ENCODE measurements at places on chromosomes 3 and 15.

DNA sequence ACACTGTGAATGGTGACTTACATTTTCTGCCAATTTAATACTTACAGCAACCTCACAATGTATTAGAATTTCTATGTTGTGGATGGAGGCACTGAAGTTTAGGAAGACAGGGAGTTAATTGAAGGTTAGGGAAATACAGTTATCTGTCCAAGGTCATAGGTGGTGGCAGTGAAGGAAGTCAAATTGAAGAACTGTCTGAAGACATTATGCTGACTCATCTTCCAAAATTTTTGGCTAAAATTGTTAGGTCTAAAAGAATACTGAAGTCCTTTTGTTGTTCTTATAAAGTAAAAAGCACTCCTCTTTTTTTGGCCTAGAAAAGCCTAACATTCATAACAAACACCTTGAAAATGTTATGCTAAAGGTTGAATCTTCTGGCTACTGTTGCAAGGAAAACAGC is 27.7 kb downstream of the EMC4 start:
- no peak for DNase-seq

DNA sequence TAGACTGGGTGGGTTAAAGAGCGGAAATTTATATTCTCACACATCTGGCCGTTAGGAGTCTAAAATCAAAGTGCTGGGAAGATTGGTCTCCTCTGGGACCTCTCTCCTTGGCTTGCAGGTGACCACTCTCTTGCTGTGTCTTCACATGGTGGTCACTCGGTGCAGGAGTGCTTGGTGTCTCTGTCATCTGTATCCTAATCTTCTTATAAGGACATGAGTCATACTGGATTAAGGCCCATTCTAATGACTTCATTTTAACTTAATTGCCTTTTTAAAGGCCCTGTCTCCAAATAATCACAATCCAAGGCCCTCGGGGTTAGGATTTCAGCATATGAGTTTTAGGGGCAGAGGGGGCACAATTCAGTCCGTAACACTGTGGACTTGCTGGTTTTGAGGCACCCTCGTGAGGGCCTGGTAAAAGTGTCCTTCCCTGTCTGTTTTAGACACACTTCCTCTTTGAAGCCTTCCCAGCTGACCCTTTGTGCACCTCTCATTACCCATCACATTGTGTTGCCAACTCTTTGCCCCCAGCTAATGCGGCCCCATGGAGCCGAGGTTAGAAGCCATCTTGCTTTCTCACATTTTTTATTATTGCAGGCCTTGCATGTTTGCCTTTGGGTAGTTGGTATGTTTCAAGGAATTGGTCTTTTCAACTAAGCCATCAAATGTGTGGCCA is 3.2 kb downstream of the XYLB start:
- no peak for DNase-seq

GRCh38 chr3:150306906-150307305 is 101.2 kb upstream of the TSC22D2 start:
- no peak for DNase-seq

GRCh38 chr3:124657138-124657537 is 73.1 kb upstream of the UMPS start:
- no peak for DNase-seq

DNA sequence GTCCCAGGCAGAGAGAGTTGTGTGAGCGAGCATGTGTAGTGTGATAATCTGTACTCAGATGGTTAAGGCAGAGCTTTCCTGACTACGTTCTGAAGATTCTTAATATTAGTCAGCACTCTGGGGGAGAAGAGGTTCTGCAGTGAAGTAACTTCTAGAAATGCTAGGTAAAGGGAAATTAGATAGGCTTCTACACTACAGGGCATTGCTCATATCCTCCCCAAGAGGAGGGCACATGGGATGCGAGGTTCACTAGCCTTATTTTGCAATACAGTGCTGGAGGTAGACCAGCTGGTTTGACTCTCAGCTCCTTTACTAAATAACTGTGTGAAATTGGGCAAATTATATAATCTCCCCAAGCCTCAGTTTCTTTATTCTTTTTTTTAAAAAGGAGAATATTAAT is 300.3 kb upstream of the PDZRN3 start:
- DNase-seq = no peak

DNA sequence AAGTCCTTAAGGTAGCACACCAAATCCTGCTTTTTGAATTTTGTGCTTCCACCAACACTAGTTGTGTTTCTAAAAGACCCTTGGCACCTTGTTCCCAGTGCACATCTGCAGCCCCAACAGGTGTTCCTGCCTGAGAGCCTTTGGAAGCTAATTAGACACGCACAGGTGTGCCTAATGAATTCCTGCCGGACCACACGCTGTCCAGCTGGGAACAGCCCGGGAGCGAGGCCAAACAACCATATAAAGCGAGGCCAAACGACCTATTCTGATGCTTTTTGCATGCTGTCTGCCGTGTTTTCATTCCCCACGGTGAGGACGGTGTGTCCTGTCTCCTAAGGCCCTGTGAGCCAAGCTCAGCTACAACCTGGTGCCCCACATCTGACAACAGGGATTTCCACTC is 99.5 kb downstream of the ATG7 start:
- DNase-seq = no peak

GRCh38 chr3:66997560-66998112 is 471 bp upstream of the KBTBD8 start:
- DNase-seq = no peak

DNA sequence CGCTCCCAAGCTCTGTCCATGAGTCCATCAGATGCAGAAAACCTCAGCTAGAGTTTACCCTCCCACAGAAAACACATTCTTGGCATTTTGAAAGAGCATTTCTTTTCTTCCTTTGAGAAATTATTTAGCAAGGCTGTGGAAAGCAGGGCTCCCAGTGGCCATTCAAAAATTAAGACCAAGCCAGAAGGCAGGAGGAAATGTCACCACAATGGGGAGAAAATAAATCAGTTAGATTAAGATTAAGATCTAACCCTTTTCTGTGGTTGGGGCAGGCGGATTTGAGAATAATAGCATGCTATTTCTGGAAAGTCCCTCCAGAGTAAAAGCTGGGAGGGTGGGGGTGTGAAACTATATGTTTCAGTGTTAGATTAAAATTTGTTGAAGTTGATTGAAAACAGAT is 20.2 kb downstream of the LRIG1 start:
- no peak for DNase-seq

Measured in stimulated activated CD8-positive, alpha-beta memory T cell treated with anti-CD3 and anti-CD28 coated beads, Interleukin-4, amount 100 ng/mL, for 24 hours (primary cell).